ENCODE measurements at places on chromosomes 3 and 15.

- no peak for DNase-seq
These were observed 20.3 kb downstream of the PLXNB1 start for GRCh38 chr3:48409291-48410201.

DNA sequence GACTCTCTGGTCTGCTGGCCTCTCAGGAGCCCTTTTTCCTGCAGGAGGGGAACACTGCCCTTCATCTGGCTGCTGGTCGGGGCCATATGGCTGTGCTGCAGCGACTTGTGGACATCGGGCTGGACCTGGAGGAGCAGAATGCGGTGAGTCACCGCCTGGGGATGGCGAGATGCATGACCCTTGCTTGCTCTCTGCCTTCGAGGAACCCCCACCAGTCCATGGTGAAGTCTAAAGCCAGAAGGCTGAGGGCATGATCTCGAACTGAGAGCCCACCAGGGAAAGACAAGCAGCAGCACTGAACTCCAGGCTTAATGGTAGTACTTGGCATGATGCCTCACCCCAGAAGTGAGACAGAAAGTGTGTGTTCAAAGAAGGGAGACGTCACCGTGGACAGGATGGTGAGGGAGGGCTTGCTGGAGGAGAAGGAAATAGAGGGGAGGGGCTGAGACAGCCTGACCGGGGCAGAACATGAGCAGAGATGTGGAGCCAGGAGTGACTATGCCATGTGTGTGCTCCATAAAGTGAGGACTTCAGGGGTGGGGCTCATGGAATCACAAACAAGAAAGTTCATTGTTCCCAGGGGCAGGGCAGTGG is 19.2 kb downstream of the ANKDD1A start:
- DNase-seq: peak; percentile 79

- no peak for DNase-seq
These were observed 467 bp downstream of the HGD start for GRCh38 chr3:120681506-120682038.

- no peak for DNase-seq
These were observed 136.5 kb downstream of the SERPINI1 start for GRCh38 chr3:167872032-167872431.

DNA sequence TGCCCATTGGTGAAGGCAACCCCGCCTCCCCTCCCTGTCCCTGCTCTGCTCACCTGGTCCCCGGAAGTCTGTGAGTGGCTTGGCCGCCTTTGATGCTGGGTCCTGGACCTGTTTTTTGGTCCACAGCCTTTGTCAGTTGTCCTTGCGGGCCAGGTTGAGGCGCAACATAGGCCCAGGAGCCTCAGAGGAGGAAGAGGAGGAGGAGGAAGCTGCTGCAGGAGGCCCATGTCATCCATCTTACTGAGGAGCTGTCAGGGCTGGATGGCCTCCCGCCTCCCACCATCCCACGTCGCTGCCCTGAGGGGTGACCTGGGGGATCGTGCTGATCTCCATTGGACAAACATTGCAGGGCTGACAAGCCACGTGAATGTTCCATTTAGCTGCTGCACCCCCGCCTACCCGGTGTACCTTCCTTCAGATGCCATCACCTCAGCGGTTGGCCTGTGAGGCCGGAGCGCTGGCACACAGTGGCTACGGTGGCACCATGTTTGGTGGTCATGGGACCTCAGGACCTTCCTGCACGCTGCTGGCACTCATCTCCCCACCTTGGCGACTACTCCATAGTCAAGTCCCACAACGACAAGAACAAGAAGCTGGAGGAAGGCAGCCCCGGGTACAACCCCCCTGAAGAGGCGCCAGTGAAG is 106.3 kb downstream of the SMAD6 start:
- DNase-seq: no peak

DNA sequence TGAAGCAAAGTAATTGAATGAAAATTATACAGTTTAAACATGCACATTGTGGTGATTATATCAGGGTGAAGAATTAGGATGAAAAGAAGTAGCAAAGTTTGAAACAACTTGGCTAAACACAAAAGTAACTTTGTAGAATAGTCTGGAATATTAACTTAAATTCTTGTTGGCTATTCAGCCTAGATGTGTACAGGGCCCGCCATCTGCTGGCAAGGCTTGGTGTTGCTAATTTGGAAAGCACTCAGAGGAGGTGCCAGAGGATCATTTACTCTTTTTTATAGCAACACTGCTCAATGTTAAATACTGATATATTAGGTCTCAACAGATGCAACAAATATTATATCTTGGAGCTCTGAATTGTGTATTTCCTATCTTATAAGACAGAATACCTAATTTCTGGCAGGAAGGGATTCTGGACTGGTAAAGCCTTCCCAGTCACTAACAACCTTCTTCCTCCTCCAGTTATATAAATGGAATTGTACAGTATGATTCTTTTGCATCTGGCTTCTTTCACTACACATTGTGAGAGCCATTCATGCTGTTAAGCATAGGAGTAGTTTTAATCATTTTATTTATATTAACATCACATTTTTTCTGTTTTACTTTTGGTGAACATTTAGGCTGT is 36.1 kb downstream of the TTC23 start:
- peak; percentile 70 for DNase-seq

- no peak for DNase-seq
These were observed 146.5 kb upstream of the ARPP21 start for GRCh38 chr3:35492841-35493240.

GRCh38 chr3:155843569-155843968 is 10.7 kb downstream of the SLC33A1 start:
- DNase-seq: no peak

DNA sequence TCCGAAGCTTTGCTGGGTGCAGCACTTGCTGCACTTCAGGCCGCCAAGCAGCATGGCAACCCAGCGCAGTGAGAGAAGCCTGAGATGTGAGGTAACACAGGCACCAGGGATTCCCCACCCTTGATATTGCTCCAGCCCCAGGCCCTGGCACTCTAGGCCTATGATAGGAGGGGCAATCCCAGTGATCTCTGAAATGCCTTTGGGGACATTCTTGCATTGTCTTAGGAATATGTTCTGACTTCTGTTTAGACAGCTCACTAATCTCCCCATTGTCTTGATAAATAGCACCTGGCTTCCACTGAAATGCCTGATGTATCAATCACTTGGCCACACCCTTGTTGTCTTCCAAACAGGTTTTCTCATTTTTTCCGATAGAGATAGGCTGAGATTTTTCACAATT is 102.8 kb downstream of the SOX14 start:
- no peak for DNase-seq

DNA sequence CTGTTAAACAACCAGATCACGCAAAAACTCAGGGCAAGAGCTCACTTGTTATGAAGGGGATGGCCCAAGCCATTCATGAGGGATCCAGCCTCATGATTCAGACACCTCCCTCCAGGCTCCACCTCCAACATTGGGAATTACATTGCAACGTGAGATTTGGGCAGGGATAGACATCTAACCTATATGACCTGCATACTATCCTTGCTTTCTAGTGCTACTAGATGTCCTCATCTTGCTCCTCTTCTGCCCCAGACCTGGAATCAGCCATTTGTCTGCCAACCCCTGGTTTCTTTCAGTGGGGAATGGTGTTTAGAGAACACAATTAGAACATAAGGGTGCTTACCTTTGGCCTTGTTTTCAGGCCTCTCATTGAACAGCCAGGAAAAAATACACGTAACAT is 63.2 kb downstream of the RPN1 start:
- DNase-seq: no peak

GRCh38 chr15:77659350-77660321 is 26.9 kb upstream of the LINGO1 start:
- peak; percentile 64 for DNase-seq

DNA sequence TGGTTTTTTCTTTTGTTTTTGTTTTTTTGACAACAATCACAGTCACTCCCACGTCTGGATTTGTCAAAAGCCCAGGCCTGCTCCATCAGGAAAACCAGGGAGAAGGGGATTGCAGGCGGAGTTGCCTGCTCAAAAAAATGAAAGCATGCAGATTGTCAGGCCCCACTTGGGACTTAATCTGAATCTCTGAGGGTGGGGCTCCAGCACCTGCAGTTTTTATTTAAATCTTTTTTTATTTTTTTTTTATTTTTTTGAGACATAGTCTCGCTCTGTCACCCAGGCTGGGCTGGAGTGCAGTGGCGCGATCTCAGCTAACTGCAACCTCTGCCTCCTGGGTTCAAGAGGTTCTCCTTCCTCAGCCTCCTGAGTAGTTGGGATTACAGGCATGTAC is 140.9 kb downstream of the FOXP1 start:
- DNase-seq: no peak

DNA sequence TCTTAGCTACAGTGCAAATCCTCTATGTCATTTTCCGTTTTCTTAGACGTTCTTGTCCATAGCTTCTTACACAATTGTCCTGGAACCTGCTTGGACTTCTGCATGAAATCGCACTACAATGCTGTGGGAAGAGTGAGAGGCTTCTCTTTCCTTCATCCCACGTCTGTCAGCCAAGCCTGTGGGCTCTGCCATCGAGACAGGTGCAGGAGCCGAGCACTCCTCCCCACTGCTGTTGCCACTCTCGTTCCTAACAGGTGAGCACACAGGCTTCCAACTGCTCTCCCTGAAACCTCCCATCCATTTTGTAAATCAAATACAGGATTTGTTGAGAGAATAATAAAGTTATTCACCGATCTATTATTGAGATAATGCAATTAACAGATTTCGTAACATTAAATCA is 23.5 kb downstream of the ZXDC start:
- no peak for DNase-seq

GRCh38 chr3:115760716-115761115 is 137.4 kb downstream of the GAP43 start:
- DNase-seq: no peak

DNA sequence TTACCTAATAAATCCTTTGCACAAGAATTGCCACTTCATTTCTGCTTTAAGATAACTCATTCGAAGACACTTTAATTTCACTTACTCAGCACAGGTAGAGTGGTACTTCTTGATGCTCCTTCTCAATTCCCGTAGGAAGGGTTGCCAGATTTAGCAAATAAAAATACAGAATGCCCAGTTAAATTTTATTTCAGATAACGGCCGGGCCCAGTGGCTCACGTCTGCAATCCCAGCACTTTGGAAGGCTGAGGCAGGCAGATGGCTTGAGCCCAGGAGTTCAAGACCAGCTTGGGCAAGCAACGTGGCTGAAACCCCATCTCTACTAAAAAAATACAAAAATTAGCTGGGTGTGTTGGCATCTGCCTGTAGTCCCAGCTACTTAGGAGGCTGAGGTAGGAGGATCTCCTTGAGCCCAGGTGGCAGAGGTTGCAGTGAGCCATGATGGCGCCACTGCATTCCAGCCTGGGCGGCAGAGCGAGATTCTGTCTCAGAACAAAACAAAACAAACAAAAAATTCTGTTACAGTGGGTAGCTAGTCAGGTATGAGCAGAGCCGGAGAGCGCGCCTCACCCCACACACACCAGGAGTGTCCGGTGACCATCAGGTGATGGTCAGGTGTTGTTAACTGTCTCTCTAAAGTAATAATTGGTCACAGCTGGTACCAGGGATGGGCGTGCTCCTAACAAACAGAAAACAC is 92.8 kb downstream of the DNAH12 start:
- DNase-seq: no peak

- DNase-seq: no peak
These were observed 52.4 kb upstream of the SELENOK start for GRCh38 chr3:53944028-53944427.

DNA sequence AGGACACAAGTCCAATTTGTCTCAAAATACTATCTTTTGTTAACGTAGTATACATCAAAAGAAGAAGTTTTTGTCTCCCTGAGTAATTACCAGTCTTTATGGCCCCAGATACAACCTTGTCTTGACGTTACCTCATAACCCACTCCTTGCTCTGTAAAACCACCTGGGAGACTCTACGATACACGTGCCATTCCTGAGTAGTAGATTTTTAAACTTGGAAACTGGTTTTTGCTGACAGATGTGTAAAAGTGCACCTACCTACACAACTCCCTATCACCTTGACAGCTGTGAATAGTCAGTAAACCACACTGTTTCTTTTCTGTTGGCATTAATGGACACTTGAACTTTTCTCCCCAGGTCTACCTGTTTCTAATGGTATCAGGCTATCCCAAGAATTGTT is 51.7 kb upstream of the RARB start:
- no peak for DNase-seq

DNA sequence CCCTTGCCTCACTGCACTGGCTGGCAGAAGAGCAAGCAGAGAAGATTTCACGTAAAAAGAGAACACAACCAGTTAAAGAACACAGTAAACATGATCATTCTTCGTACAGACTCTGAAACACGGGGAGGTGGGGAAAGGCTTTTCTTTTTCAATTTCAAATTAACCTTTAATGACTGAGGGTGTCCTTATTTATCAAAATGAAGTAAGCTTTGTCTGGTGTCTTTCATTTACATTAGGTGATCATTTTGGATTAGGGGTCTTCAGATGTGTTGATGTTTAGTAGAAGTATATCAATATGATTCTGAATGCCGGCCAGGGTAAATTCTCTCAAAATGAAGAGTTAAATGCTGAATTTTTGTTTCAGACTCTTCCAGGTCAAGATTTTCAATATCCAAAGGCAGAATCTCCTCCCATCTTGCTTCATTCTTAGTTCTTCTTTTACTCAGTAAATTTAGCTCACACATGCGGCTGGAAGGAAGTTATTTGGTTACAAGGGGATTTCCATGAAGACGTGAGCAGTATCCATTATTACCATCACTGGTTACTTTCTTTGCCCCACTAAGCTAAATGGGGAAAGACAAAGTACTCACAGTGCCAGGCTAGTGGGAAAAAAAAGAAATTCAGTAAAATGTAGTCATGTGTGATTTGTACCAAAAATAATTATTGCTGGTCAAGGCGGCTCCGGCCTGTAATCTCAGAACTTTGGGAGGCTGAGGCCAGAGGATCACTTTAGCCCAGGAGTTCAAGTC is 272.2 kb upstream of the NR2F2 start:
- peak; percentile 15 for DNase-seq

DNA sequence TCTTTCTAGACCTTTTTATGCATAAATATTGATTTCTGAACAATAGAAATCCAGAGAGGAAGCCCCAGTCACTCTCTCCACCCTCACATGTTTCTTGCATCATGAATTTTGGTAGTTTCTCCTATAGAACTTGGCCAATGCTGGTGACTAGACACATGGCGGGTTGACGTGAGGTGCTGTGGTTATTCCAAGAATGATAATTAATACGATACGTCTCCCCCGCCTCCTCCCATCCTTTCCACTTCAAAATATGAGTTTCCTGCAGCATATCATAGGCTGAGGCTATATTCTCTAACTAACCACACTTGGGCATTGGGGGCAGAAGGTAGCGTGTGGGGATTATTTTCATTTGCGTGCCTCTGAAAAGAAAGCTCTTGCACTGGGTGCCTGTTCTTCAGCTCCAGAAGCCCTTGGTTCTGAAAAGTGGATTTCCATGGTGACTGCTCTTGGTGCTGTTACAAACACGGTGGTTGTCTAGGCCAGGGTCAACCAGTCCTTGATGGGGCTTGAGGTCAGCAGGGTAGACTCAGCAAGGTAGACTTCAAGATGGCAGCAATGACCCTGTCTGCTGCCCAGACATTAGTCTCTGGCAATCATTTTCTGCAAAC is 5.3 kb downstream of the TNFSF10 start:
- DNase-seq: no peak

- peak; percentile 89 for DNase-seq
These were observed 3.2 kb downstream of the SSR3 start for GRCh38 chr3:156551746-156552145.

- peak; percentile 82 for DNase-seq
These were observed 56.0 kb downstream of the ZMAT3 start for GRCh38 chr3:179015551-179016020.
